GM06990 (cell line): ENCODE measurements at places on chromosomes 2 and 18.

DNA sequence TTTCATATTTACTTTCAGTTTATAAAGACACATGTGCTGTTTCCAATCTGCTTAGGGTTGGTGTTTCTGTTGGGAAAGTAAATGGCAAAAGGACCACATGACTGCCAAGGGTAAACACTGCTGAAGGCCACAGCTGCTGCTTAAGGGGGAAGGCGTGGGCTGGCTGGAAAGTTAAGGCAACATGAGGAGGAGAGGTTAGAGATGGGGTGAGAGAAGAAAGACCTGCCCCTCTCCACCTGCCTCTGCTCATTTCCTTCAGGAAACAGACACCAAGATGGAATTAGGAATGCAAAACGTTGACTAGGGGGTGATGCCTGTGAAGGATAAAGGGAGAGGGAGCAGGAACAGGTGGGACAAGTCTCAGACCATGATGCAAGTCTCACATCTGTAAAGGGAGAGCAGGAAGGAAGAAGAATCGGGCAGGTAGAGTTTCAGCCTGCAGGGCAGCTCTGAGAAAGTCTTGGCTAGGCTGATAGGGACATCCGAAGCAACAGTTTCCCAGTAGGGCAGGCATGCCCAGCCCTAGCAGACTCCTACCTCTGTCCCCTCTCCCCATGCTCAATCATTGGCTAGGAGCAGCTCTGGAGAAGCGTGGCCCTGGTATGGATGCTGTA lies 86.0 kb downstream of the CDC42EP3 start:
- no peak for DNase-seq

GRCh38 chr2:64516651-64517510 lies 7.2 kb upstream of the AFTPH start:
- no peak for DNase-seq

DNA sequence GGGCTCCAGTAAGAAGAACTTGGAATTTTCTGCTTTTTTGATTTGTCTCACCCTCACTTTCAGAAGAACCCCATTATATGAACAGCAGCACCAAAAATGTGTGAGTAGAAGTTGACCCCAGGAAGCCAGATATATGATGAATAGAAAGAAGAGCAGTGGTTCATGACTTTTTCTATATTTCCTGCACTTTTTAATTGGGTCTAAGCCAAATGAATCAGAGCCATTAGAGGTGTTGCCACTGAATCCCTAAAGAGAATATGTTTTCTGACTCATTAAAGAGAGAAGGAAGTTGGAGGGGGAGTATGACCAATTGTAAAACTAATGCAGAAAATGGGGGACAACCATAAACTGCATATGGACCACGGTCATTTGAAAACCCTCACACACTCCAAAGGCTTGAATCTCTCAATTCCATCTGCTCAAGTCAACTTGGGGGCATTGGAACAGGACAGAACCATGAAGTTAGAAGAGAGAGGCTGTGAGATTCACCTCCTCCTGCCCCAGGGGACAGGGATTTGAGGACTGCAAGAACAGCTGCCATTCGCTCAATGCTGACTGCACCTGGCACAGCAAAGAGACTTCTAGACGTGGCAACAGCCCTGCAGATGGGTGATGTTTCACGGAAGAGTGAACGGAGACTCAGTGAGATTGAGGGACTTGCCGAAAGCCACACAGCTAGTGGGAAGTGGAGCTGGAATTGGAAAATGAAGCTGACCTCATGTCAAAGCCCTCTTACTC lies 3.0 kb downstream of the DAPL1 start:
- no peak for DNase-seq

- DNase-seq: no peak
These were observed 50.4 kb upstream of the SMIM21 start for GRCh38 chr18:75477900-75478299.

DNA sequence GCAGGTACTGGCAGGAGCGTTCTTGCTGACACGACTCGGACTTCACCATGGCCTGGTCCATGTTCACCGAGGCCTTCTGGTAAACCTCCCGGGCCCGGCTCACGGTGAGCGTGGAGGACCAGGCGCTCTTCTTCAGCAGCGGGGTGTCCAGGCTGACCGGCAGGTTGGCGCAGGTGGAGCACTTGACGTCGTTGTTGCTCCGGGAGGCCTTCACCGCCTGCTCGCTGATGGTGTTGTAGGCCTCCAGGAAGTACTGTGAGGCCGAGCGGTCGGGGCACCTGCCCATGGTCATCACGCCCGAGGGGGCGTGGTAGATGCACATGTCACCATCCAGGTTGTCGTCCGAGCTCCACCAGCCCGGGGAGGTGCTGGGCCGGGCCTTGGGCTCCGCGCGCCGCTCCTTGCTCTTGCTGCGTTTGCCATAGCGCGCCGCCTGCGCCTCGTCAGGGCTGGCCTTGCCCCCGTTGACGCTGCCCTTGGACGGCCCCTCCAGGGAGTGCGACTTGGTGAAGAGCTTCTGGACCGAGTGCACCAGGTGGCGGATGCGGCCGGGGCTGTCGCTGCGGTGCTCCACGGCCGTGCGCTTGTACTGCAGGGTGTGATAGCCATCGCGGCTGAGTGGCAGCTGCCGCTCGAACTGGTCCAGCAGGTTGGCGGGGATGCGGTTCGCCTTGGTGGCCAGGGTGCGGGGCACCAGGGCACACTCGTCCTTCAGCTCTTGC lies 429.3 kb downstream of the TGIF1 start:
- DNase-seq: peak; percentile 12
